ENCODE measurements at places on chromosomes 1 and 21.

DNA sequence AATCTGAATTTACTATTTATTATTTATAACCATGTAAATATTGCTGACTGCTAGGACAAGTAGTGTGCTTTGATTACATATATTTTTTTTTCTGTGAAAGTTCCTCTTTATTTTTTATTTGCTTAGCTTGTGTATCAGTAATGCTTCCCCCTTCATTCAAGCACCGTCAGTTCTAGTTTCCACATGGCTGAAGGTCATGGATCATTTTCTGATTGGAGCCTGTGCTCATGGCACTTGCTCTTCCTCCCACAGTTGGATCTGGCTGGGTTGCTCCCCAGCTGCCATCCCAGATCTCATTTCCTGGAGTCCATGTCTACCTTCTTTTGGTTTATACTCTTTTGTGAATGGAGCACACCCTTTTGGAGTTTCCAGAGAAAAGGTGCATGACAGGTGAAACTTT is 57.0 kb upstream of the IGSF5 start:
- DNase-seq: no peak
- H3K27ac ChIP-seq: peak overlapping the region; percentile 22
- H3K4me3 ChIP-seq: no peak overlapping the region
- peaks cover 29% of the 10 kb centered on the region for H3K4me1 ChIP-seq
- peaks cover 21% of the 10 kb centered on the region for H3K36me3 ChIP-seq
- H3K27me3 ChIP-seq: no peaks in the 10 kb centered on the region

- no peaks in the 10 kb centered on the region for H3K27me3 ChIP-seq
- H3K36me3 ChIP-seq: no peaks in the 10 kb centered on the region
- H3K4me3 ChIP-seq: no peak overlapping the region
- peaks cover 9% of the 10 kb centered on the region for H3K4me1 ChIP-seq
These were observed 68.1 kb downstream of the GRIK3 start for GRCh38 chr1:36966242-36966641.

DNA sequence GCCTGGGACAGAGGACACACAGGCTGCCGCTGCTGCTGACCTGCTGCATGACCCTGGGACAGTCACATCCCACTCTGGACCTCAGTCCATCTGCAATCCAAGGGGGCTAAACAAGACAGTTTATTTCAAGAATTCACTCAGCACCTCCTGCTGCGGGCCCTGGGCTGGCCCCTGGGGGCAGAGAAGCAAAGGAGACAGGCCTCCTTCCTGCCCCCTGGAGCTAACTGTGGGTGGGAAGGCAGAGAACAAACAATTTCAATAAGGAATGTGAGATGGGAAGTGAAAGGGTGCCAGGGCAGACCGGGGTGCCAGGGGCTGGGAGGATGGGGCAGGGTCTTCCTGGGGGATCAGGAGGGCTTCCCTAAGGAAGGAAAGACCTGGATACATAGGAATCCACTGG is 60.0 kb downstream of the TAS1R2 start:
- no peak for DNase-seq
- H3K4me3 ChIP-seq: no peak overlapping the region
- no peaks in the 10 kb centered on the region for H3K36me3 ChIP-seq
- H3K4me1 ChIP-seq: peaks cover 14% of the 10 kb centered on the region
- H3K27ac ChIP-seq: no peak overlapping the region

DNA sequence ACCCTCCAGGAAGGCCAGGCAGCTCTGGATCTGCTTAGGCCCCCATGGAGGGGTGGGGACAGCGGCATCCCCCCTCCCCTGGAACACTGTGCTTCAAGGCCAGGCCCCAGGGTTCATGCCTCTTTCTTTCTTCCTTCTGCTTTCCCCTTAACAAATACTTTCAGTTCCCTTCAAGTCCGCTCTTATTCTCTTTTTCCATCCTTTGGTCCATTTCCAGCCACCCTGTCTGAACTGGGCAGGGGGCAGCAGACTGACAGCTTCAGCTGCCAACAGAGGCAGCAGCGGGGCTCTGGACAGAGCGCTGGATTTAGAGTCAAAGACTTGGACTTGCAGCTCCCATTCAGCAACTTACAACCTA is 1.1 kb upstream of the CD244 start:
- no peak for DNase-seq
- no peaks in the 10 kb centered on the region for H3K27me3 ChIP-seq
- H3K36me3 ChIP-seq: no peaks in the 10 kb centered on the region
- H3K4me3 ChIP-seq: no peak overlapping the region
- peaks cover 7% of the 10 kb centered on the region for H3K4me1 ChIP-seq

GRCh38 chr1:116474921-116475849 is 95.6 kb downstream of the CD58 start:
- DNase-seq: no peak
- no peaks in the 10 kb centered on the region for H3K36me3 ChIP-seq
- peaks cover 29% of the 10 kb centered on the region for H3K4me1 ChIP-seq
- no peak overlapping the region for H3K4me3 ChIP-seq
- no peaks in the 10 kb centered on the region for H3K27me3 ChIP-seq
- H3K27ac ChIP-seq: no peak overlapping the region

- H3K4me3 ChIP-seq: no peak overlapping the region
- no peak for DNase-seq
- H3K4me1 ChIP-seq: peaks cover 4% of the 10 kb centered on the region
- H3K36me3 ChIP-seq: peaks cover 79% of the 10 kb centered on the region
- no peak overlapping the region for H3K27ac ChIP-seq
These were observed 42.0 kb downstream of the VPS26C start for GRCh38 chr21:37224861-37225839.

DNA sequence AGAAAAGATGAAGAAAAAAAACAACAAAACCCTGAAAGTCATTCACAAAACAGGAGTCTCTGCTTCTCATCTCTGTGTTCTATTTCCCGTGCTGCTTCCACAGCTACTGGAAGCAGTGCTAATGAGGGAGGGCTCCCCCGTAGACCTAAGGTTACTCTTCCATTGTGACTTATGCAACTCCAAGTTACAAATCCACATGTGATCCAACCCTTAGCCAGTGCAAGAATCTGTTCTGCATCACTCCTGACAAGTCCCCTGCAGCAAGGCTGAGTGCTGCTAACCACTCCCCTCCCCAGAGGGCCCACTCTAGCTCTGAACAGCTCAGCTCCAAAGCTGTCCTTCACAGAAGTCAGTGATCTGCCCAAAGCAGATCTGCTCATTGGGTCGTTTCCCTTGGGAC is 10.3 kb downstream of the DNALI1 start:
- no peak overlapping the region for H3K4me3 ChIP-seq
- no peaks in the 10 kb centered on the region for H3K4me1 ChIP-seq
- no peaks in the 10 kb centered on the region for H3K27me3 ChIP-seq
- peaks cover 67% of the 10 kb centered on the region for H3K36me3 ChIP-seq

- peaks cover 10% of the 10 kb centered on the region for H3K27me3 ChIP-seq
- no peak overlapping the region for H3K4me3 ChIP-seq
- H3K27ac ChIP-seq: no peak overlapping the region
- no peaks in the 10 kb centered on the region for H3K4me1 ChIP-seq
These were observed 374.7 kb downstream of the NPHP4 start for GRCh38 chr1:5617546-5617945.

DNA sequence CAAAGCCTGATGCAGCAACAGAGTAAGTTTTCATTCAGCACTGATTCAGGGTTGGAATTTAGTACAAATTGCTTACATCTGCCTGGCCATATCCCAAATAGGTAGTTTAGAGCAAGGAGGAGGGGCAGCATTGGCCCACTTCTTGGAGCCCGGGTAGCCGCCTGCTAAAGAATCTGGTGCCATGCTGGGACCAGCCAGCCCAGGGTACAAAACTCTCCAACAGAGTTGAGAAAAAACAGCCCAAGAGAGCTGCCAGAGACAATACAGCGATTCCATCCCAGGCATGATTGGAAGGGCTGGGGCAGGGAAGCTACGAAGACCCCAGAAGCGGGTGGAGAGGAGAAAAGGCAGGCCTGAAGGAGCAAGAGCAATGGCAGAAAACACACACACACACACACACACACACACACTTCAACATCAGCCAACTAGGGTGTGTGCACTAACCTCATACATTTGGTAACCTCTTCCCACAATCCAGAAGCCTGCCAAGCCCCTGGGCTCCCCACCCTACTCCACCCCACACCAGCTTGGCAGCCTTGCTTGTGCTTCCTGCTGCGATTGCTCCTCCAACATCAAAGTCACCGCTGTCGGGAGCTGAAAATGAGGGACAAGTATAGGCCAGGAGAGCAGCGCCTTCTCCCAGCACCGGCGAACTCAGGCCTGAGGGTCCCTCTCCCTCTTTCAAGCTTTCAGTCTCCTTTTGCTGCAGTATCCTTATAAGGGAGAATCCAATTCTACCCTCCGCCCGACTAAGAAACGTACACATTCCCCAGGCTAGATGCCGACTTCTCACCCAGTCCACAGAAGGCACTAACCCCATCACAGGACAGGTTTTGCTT is 1.2 kb downstream of the PIK3C2B start:
- H3K27ac ChIP-seq: 0 out of 2 replicates have a peak overlapping the region, but pooled peaks have one; percentile 57
- H3K4me1 ChIP-seq: peaks cover 33% of the 10 kb centered on the region
- H3K4me3 ChIP-seq: peak overlapping the region; percentile 93
- no peaks in the 10 kb centered on the region for H3K36me3 ChIP-seq
- no peak for DNase-seq
- peaks cover 5% of the 10 kb centered on the region for H3K27me3 ChIP-seq

GRCh38 chr1:115211071-115211745 is 121.9 kb upstream of the TSPAN2 start:
- no peak overlapping the region for H3K4me3 ChIP-seq
- peaks cover 11% of the 10 kb centered on the region for H3K4me1 ChIP-seq
- no peaks in the 10 kb centered on the region for H3K36me3 ChIP-seq
- H3K27ac ChIP-seq: no peak overlapping the region

GRCh38 chr1:225881959-225882693 is at the start of gene TMEM63A:
TSS of gene TMEM63A (minus strand) at chr1:225882380. CDS start at chr1:225877580, 4,800 bp downstream.
- H3K27ac ChIP-seq: peak within 1 kb of the TSS; percentile 85
- H3K27me3 ChIP-seq: no peaks in the 10 kb centered on the region

DNA sequence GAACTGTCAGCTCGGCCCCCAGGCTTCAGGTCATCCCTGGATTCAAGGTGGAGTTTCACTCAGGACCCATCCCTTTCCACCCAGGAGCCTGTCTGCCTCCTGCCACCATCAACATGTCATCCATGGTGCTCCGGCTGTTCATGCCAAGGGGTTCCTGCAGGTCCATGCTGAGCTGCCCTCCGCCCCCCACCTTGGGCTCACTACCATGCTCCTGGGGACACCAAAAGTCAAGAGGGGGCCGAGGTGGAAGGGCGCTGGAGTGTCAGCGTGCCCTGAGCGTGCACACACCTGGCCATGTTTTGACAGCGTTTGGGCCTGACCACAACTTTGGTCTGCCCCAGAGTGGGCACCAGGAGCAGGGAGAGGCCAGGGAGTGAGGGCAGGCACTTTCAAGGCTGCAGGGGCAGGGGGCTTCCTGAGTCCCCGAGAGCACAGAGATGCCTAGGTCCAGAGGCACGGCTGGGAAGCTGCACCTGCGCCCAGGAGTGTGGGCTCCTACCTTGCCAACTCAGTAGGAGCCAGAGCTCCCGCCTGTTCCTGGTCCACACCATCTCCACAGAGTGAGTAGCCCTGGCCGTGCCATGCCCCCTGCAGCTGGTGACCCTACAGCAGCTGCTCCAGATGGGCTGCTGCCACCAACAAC is 639.6 kb upstream of the ZP4 start:
- H3K27ac ChIP-seq: no peak overlapping the region
- no peak for DNase-seq
- no peaks in the 10 kb centered on the region for H3K4me1 ChIP-seq
- H3K36me3 ChIP-seq: peaks cover 10% of the 10 kb centered on the region

GRCh38 chr1:31227891-31228568 is 11.7 kb downstream of the NKAIN1 start:
- DNase-seq: no peak
- H3K27ac ChIP-seq: no peak overlapping the region
- H3K4me3 ChIP-seq: no peak overlapping the region
- no peaks in the 10 kb centered on the region for H3K27me3 ChIP-seq
- H3K4me1 ChIP-seq: peaks cover 10% of the 10 kb centered on the region

DNA sequence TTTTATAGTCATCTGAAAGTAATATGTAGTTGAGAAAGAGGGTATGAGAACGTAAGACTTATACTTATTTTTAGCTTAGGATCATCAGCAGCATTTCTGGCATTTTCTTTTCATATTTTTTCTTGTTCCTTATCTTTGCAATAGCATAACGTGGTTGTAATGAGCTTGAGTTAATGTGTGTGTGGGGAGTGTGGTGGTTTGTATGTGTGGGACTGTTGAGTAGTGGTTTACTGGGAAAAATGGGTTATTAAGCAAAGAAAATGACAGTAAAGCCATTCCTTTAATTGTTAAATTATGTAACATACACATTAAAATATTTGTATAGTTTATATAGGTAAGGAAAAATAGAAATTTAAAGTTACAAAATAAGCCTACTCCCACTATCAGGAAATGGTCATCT is 15.2 kb downstream of the PIP5K1A start:
- H3K27me3 ChIP-seq: no peaks in the 10 kb centered on the region
- H3K4me3 ChIP-seq: no peak overlapping the region
- DNase-seq: no peak
- peak overlapping the region; percentile 23 for H3K27ac ChIP-seq
- no peaks in the 10 kb centered on the region for H3K4me1 ChIP-seq
